ENCODE measurements at places on chromosomes 7 and 10.

- no peak for DNase-seq
- no peaks in the 10 kb centered on the region for H3K27me3 ChIP-seq
- no peak overlapping the region for H3K4me3 ChIP-seq
- no peak overlapping the region for H3K27ac ChIP-seq
Observed at GRCh38 chr10:97361537-97361901, 27.0 kb upstream of the FRAT2 start.

- no peak for DNase-seq
- H3K27me3 ChIP-seq = no peaks in the 10 kb centered on the region
- H3K36me3 ChIP-seq = no peaks in the 10 kb centered on the region
- H3K4me3 ChIP-seq = no peak overlapping the region
- H3K4me1 ChIP-seq = no peaks in the 10 kb centered on the region
Observed at GRCh38 chr7:37516664-37517063, 68.0 kb upstream of the ELMO1 start.

- H3K4me1 ChIP-seq = no peaks in the 10 kb centered on the region
- H3K4me3 ChIP-seq = no peak overlapping the region
- no peak for DNase-seq
- H3K27me3 ChIP-seq = no peaks in the 10 kb centered on the region
- no peak overlapping the region for H3K27ac ChIP-seq
Observed at GRCh38 chr10:50883629-50884028, 1.8 kb downstream of the A1CF start.

DNA sequence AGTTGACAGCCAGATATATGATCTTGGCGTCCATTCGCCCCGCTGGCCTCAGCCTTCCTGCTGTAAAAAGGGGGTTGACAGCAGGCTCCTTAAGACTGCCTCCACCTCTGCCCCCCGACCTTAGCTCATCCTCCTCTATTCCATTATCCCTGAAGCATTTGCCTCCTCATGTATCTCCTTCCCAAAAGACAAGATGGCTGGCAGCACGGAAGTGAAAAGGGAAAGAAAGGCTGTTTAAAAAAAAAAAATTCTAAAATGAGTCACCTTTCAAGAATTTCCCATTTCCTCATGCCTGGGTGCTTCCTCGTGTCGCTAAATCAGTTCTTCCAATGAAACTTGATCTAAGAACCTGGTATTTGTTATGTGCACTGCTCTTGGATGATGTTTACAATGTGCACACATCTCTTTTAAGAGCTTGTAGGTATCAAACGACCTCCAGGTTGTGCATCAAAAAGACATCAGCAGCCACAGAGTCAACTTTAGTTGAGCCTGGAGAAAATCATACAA lies 1.7 kb downstream of the SCRN1 start:
- no peaks in the 10 kb centered on the region for H3K36me3 ChIP-seq
- DNase-seq = no peak
- peak overlapping the region; percentile 94 for H3K4me3 ChIP-seq
- no peaks in the 10 kb centered on the region for H3K27me3 ChIP-seq
- H3K4me1 ChIP-seq = no peaks in the 10 kb centered on the region
- H3K27ac ChIP-seq = peak overlapping the region; percentile 97

DNA sequence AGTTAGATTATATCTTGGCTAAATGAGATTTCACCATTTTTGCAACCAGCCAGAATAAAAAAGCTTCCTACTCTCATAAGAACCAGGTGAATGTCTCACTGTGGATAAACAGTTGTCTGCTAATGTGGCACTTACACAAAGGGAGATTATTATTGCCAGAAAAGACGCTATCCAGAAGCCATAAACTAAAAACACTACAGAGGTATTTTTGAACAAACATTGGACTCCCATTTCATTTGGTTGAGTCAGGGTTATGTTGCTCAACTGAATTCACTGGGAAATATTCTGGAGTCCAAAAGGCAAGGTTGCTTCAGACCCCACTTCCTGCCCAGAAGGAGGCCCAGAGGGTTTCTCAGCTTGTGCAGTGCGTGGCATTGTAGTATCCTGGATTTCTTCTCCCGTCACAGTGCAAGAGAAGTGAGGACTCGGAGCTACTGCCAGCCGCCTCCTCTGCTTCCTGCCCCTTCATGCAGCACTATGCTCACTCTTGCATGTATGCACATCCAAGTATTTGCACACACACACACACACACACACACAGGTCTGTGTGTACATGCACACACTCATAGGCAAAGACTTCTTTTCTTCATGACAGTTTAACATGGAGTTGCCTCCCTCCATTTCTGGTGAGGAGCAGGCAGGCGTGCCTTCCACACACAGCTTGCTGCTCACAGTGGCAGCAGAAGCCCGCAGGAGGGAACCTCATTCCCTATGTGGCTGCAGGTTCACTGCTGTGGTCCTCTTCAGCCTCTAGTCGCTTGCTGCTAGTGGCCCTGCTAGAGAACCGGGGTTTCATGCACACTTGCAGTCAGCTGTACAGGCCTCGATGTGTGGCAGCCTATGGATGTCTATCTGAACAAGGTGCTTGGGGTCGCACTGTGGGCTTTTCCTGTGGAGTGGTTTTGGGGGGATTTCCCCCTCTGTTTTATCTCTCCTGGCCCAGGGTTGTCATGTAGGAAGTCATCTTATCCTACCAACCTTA lies 10.1 kb downstream of the DENND10 start:
- no peak for DNase-seq
- no peaks in the 10 kb centered on the region for H3K27me3 ChIP-seq
- no peak overlapping the region for H3K27ac ChIP-seq
- H3K36me3 ChIP-seq = peaks cover 30% of the 10 kb centered on the region
- no peaks in the 10 kb centered on the region for H3K4me1 ChIP-seq

DNA sequence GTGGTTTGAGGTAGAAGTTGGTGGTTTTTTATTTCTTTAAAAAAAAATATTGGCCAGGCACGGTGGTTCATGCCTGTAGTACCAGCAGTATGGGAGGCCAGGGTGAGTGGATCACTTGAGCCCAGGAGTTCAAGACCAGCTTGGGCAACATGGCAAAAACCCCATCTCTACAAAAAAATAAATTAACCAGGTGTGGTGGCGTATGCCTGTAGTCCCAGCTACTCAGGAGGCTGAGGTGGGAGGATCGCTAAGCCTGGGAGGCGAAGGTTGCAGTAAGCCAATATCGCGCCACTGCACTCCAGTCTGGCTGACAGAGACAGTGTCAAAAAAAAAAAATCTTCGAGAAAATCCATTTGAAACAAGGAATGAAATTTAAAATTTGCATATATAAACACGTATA lies 1.1 kb downstream of the IL2RA start:
- DNase-seq = no peak
- H3K36me3 ChIP-seq = no peaks in the 10 kb centered on the region
- H3K4me1 ChIP-seq = no peaks in the 10 kb centered on the region
- H3K4me3 ChIP-seq = no peak overlapping the region
- no peak overlapping the region for H3K27ac ChIP-seq
- no peaks in the 10 kb centered on the region for H3K27me3 ChIP-seq

DNA sequence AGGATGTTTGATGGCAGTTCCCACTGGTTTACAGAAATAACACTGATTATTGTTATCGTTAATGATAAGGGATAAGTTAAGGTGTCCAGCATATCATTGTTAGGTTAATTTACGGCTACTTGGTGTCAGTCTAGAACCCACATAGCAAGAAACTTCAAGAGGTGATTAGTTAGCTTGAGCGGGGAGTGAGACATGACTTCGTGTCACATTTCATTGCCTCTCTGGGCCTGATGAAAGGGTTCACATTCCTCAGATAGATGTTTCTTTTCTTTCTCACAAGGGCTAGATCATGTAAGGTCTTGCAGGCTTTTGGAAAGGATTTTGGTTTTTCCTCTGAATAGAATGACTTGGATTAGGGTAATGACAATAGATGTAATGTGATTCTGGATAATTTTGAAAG lies 26.7 kb downstream of the WAC start:
- H3K36me3 ChIP-seq = no peaks in the 10 kb centered on the region
- no peaks in the 10 kb centered on the region for H3K27me3 ChIP-seq
- H3K27ac ChIP-seq = no peak overlapping the region
- H3K4me3 ChIP-seq = no peak overlapping the region
- DNase-seq = no peak

DNA sequence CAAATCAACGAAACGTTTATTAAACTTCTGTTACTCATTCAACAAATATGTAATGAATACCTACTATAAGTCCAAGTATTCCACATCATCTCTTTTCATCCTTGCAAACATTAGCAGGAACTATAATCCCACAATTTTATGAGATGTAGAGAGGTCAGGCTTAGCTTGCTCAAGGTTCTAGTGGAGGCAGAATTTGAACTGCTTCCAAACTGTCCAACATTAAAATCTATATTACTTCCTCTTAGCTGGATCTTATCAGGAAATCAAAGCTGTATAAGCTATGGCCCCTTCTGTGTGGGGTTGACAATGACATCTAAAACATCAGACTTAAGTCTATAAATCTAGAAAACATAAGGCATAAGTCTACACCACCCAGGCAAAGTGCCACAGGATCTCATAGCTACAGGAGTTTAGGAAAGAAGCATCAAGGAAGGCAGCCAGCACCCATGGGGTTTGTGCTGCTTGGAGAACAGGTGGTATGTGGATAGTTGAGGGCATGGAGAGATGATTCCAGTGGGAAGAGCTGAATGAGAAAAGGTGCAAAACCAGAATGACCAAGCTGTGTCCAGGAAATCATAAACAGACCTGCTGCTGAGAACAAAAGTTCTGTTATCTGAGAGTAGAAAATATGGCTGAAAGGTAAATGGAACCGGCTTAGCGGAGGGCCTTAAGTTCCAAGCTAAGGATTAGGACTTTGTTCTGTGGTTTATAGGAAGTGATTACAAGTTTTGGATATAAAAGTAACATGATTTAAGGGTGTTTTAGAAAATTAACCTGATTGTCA lies 34.5 kb downstream of the PAPSS2 start:
- no peak overlapping the region for H3K27ac ChIP-seq
- no peak for DNase-seq
- no peak overlapping the region for H3K4me3 ChIP-seq
- no peaks in the 10 kb centered on the region for H3K27me3 ChIP-seq
- H3K4me1 ChIP-seq = no peaks in the 10 kb centered on the region

- DNase-seq = no peak
- H3K4me1 ChIP-seq = no peaks in the 10 kb centered on the region
- peaks cover 9% of the 10 kb centered on the region for H3K36me3 ChIP-seq
- H3K27ac ChIP-seq = no peak overlapping the region
- H3K27me3 ChIP-seq = no peaks in the 10 kb centered on the region
Observed at GRCh38 chr7:7595451-7595850, 28.8 kb downstream of the MIOS start.

GRCh38 chr10:82277591-82277990 lies 402.6 kb downstream of the NRG3 start:
- no peak overlapping the region for H3K27ac ChIP-seq
- H3K4me1 ChIP-seq = no peaks in the 10 kb centered on the region
- H3K4me3 ChIP-seq = no peak overlapping the region
- H3K27me3 ChIP-seq = no peaks in the 10 kb centered on the region

DNA sequence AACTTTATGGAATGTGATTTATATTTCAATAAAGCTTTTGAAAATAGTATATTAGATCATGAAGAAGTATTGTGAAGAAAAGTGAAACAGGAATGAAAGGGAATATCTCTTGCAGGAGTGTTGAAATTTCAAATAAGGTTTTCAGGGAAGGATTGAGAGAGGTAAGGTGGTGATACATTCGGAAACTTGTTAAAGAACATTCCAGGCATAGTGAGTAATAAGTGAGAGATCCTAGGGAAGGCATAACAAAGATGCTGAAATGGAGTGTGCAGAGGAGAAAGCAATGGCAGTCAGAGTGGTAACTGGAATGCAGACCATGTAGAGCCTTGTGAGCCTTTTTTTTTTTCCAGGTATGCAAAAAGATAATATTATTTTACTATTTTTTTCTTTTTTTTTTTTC lies 4.1 kb downstream of the OR9A4 start:
- DNase-seq = no peak
- no peak overlapping the region for H3K27ac ChIP-seq
- no peaks in the 10 kb centered on the region for H3K27me3 ChIP-seq
- H3K4me3 ChIP-seq = no peak overlapping the region
- no peaks in the 10 kb centered on the region for H3K4me1 ChIP-seq

All from ascending aorta (tissue), 2 donors.